ENCODE measurements at places on chromosomes 1 and 21.

- DNase-seq, result no peak
Measured at GRCh38 chr1:244837597-244838258, 2.3 kb downstream of the COX20 start.

- no peak for DNase-seq
Measured at GRCh38 chr1:185520188-185520920, 203.3 kb upstream of the IVNS1ABP start.

DNA sequence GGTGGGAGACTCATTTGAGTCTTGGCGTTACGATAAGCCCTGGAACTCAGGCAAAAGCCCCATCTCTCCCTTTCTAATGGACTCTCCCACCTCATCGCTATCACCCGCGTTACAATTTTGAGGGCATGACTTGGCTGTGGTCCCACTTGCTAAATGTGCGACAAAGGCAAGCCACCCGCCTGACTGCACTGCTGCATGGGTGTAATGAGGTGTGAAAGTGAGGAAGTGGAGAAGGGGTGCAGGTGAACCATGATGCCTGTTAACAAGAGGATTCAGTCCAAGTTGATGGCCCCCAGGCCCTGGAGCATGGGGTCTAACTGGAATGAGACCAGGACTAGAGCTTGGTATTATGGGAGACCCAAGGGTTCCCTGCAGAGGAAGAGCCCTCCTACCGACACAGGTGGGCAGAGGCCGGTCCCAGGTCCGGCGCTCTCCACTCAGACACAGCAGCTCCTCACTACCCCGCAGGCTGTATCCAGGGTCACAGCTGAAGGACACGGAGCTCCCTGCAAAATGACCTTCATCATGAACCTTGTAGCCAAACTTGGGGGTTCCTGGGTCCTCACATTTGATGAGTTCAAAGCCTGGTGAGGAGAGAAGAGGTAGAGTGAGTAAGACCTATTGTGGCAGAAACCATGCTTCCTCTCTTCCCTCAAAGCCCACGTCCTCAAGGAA is 165.4 kb upstream of the HMGB4 start:
- no peak for DNase-seq

DNA sequence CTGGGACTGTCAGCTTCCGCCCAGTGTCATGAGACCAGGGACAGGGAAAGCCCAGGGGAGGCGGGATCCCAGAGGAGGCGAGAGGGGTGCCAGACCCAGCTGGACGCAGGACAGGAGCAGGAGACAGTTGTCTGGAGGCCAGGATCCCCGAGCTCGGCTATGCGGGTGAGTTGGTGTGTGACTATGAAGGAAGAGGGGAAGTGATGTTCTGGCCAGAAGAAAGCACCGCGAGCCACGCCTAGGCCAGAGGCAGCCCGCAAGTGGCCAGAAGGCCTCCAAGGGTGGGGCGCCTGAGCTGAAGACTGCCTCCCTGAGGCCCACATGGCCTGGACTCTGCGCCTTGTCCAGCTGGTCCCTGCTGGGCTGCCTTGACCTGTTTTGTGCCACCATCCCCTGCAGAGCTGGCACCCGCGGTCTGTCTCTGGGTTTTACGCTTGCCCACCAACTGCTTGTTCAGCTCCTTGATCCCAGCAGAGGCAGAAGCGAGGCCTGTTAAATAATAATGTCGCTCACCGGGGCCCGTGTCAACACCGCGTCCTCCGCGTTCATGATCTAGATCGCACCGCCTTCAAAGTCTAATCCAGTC is 85.2 kb upstream of the ACTL8 start:
- DNase-seq, result no peak

- DNase-seq, result no peak
Measured at GRCh38 chr1:154265586-154265985, 6.8 kb upstream of the HAX1 start.

DNA sequence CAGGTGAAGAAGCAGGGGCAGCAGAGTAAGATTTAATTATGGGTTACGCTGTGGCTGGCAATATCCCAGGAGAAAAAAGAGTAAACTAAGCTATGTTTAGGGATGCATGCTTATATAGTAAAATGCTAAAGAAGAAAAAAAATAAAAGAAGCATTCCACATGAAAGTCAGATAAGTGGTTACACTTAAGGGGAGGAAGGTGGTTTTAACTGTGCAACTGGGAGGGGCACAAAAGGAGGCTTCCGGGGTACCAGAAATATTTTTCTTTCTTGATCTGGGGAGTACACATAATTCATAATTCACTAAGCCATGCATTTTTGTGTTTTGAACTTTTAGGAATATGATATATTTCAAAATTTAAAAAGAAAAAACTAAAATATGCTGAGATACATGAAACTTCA is 39.5 kb downstream of the USP48 start:
- DNase-seq, result no peak

- no peak for DNase-seq
Measured at GRCh38 chr1:53180951-53181350, 15.7 kb upstream of the CPT2 start.

GRCh38 chr1:51281807-51282206 is 45.7 kb downstream of the RNF11 start:
- DNase-seq, result no peak

DNA sequence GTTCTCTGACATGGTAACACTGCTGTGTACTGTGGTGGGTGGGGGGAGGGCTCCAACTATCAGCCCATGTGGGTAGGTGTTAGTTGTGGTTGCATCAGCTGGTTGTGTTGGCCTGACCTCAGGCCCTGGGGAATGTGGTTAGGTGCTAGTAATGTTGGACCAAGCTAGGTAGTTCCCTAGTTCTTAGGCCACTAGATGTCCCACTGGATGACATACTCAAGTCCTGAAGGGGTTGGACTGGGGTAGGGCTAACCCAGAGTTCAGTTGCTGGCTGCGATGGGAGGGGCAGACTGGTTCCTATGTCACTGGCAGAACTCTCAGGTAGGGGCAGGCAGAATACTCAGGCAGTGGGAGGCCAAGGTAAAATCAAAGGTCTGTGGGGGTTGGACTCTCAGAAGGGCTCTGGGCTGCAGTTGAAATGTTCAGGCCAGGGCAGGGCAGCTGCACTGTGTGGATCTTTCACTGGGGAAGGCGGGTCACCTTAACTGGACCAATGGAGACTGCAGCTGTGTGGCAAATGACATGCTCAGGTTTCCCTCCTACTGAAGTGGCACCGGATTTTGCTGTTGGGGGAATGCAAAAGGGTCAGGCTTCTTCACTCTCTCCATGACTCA is 870.7 kb downstream of the LRRIQ3 start:
- no peak for DNase-seq

DNA sequence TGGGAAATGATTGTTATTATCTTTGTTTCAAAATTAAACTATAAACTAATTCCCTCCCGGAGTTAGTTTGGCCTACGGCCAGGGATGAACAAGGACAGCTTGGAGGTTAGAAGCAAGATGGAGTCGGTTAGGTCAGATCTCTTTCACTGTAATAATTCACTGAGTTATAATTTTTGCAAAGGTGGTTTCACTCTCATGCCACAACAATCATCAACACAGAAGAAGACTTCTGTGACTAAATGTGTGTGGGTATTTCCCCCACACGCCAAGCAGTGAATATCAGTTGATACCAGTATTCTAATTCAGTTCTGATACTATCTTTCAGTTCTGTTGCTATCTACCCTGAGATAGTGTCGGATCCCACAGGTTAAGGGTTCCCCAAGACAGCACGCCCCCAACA is 215.1 kb downstream of the S1PR1 start:
- no peak for DNase-seq

DNA sequence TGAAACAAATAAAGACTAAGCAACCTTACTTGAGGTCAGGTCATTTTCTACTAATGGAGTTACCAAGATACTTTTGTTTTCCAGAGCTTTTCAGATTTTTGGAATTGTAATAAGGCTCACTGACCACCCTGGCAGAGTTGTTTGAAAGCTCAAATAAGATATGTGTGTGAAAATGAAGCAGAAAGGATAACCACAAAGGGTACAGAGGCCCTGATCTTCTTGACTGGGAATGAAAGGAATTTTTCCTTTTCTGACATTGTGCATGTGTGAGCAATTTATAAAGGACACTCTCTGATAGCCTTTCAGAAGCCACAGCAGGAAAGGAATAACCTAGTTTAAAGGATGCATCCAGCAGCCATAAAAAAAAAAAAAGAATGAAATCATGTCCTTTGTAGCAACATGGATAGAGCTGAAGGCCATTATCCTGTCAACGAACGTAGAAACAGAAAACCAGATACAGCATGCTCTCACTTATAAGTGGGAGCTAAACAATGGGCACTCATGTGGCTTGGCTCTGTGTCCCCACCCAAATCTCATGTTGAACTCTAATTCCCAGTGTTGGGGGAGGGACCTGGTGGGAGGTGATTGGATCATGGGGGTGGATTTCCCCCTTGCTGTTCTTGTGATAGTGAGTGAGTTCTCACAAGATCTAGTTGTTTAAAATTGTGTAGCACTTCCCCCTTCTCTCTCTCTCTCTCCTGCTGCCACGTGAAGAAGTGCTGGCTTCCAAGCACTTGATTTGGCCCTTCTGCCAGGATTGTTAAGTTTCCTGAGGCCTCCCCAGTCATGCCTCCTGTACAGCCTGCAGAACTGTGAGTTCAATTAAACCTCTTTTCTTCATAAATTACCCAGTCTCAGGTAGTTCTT is 3.1 kb upstream of the SRP9 start:
- DNase-seq, result no peak

DNA sequence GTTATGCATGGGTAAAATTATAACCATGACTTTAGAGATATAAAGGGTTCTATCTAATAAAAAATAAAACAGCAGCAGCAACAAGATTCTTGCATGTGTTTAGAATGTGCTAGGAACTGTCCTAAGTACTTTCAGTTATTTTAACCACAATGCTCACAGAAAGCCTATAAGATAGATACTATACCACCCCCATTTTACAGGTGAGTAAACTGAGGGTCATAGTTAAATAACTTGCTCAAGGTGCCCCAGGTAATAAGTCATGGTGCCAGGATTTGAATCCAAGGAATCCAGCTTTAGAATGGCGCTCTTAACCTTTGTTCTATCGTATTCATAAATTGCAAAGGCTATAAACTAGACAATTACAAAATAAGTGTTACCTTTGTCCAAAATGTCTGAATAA is 53.4 kb downstream of the FRRS1 start:
- no peak for DNase-seq

DNA sequence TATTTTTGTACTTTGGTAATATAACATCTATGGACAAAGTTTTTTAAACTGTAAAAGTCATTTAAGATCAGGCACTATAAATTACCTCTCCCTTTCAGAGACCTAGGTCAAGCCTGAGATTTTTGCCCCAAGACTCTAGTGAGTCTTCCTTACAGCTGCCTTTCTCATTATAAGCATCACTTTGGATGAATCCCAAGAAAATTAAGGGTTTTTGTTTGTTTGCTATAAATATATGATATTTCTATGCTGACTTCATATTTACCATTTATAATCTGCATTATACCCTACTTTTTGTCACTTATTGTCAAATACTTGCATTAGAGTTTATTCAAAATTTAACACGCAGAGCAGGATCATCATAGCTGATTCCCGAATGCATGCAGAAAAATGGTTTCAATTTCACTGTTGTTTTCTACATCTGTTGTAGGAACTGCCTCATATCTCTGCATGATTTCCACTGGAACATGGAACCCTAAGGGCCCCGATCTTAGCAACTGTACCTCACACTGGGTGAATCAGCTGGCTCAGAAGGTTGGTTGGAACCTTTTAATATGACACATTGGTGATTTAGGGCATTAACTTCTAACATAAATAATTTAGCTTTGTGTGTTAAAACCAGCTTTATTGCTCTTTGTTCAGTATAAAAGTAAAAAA is 150.0 kb downstream of the ADGRL2 start:
- DNase-seq, result no peak

GRCh38 chr1:37802439-37802838 is 5.2 kb upstream of the C1orf122 start:
- no peak for DNase-seq

- no peak for DNase-seq
Measured at GRCh38 chr21:33393348-33393747, 9.9 kb upstream of the IFNGR2 start.

DNA sequence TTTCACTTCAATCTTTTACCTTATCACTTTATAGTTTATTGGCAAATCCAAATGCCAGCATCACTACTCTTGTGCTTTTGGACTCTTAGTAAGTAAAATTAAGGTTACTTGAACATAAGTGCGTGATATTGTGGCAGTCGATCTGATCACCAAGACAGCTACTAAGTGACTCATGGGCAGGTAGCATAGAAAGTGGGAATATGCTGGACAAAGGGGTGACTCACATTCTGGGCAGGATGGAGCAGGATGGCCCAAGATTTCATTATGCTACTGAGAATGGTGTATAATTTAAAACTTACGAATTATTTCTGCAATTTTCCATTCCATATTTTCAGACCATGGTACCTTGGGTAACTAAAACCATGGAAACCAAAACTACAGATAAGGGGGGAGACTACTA is 120.2 kb downstream of the ROR1 start:
- no peak for DNase-seq

- DNase-seq, result no peak
Measured at GRCh38 chr1:206050655-206051235, 2.2 kb upstream of the RHEX start.

GRCh38 chr1:10957133-10957532 is 55.3 kb upstream of the TARDBP start:
- DNase-seq, result no peak

DNA sequence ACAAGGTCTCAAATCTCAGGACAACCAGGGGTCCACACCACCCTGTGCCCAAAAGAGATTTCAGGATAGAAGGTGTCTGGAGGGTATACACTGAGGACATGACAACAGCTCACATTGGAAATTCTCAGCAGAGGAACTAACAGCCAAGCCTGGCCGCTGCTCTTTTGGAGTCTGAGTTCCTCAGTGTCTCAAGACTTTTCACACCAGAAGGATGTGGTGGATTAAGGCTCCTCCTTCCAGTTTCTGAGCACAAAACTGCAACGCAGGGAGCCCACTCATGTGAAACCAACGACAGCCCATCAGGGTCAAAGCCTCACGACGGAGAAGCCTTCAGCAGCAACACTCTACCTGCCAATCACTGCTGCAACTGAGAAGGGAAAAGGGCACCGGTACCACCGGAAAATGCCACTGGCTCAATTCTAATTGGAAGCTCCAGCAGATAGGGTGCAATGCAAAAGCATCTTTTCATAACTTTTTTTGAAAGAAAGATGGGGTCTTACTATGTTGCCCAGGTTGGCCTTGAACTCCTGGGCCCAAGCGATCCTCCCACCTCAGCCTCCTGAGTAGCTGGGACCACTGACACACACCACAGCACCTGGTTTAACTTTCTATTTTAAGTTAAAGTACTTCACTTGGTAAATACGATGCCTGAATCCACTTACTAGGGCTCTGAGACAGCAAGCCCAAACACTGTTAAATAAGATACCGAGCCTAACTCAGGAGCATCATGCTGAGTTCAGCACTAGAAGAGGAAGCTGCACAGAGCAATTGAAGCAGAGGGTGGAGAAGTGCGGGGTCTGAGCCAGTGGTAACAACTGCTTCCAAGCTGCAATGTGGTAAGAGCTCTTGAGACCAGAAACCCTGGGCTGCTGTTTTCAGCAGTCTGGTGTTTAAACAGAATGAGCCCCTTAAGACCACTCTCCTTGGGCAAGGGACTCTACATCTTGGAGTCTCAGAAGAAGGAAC is 7.8 kb downstream of the CAPZB start:
- DNase-seq, result no peak
